ENCODE measurements at places on chromosomes 16 and 17. TPM values are rescaled to one million over a fixed set of nuclear protein-coding genes. Genes with fewer than 3 reads are reported as not detected.

SOX9 gene
- 35.2 TPM for total RNA-seq

OR1F1 gene
- total RNA-seq, result not detected

LGALS9B gene
- total RNA-seq, result 6.7 TPM

DPEP3 gene
- total RNA-seq, result not detected

CHP2 gene
- 144 TPM for total RNA-seq

WFDC1 gene
- 7.9 TPM for total RNA-seq

CTRB1 gene
- not detected for total RNA-seq

NEURL4 gene
- total RNA-seq, result 109 TPM

HSD17B1 gene
- not detected for total RNA-seq

KRTAP9-8 gene
- total RNA-seq, result not detected

TAC4 gene
- total RNA-seq, result not detected

IL34 gene
- total RNA-seq, result not detected

AGRP gene
- not detected for total RNA-seq

PIPOX gene
- 1.2 TPM for total RNA-seq

CA7 gene
- total RNA-seq, result 188 TPM

MFAP4 gene
- 67.3 TPM for total RNA-seq

COASY gene
- total RNA-seq, result 54.2 TPM

SAMD14 gene
- 0.14 TPM for total RNA-seq

PRSS33 gene
- total RNA-seq, result not detected

ZDHHC1 gene
- 9.5 TPM for total RNA-seq

CACNG1 gene
- not detected for total RNA-seq

HID1 gene
- total RNA-seq, result 221 TPM

KRTAP4-4 gene
- not detected for total RNA-seq

IRX3 gene
- total RNA-seq, result 0.16 TPM

COQ9 gene
- total RNA-seq, result 143 TPM

AATK gene
- 7.9 TPM for total RNA-seq

TBX4 gene
- not detected for total RNA-seq

SPNS2 gene
- 8.7 TPM for total RNA-seq

UTS2R gene
- total RNA-seq, result not detected

MYH2 gene
- not detected for total RNA-seq

LPO gene
- not detected for total RNA-seq
